Cerebellar cortex (tissue), 1 donor: ENCODE measurements at places on chromosomes 1 and 21.

GRCh38 chr1:6035303-6035702 lies 10.4 kb upstream of the KCNAB2 start:
- DNase-seq, result no peak

GRCh38 chr1:23810818-23811540 lies 10.4 kb upstream of the GALE start:
- peak; percentile 38 for DNase-seq

DNA sequence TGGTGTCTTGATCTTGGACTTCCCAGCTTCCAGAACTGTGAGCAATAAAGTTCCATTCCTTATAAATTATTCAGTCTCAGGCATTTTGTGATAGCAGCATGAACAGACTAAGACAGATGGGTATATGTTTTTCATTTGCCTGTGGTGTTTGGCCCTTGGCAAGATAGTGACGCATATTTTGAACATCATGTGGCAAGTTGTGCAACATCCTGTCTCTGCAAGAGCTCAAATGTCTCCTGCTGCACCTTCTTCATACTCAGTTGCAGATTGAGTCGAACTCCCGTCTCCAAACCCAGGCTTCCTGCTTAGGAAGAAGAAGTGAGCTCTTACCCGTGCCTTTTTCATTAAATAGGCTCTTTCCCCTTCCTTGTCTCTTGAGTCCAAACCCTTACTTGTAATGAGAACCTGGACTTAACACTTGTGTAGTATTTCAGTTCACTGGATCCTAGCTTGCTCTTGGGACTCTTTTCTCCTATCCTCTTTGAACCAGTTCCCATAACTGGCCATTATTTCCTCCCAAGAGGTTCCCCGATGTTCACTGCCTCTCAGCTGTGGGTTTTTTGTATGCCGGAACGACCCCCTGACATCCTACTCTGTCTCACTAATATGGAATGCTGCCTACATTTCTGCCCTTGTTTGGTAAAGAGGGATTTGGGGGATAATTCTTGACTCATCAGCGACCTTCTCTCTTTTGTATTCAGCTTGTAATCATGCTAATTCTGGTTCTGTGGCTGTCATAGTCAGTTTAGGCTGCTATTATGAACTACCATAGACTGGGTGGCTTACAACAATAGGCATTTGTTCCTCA lies 125.0 kb upstream of the KCNK2 start:
- DNase-seq, result no peak

DNA sequence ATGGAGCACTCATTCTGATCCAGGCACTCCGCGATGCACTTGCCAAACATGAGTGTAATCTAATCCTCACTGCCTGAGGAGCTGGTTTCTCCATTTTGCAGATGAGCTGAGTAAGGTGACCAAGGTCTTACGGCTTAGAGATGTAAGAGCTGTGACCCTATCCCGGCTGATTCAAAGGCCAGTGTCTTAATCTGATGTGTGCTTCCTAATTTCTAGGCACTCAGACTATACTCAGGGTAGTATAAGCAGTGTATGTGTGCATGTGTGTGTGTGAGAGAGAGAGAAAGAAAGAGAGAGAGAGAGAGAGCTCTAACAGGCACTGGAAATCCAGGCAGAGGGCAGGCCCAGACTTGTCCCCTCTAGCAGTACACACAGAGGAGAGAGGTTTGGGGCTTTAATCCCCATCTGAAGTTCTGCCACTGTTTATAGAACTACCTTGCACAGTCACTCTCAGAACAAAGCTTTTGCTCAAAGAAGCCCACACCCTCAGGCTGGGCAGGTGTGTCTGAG lies 188.2 kb downstream of the ZBTB18 start:
- DNase-seq, result no peak

- DNase-seq, result peak; percentile 31
Measured at GRCh38 chr1:12232221-12232620, 2.4 kb downstream of the VPS13D start.

DNA sequence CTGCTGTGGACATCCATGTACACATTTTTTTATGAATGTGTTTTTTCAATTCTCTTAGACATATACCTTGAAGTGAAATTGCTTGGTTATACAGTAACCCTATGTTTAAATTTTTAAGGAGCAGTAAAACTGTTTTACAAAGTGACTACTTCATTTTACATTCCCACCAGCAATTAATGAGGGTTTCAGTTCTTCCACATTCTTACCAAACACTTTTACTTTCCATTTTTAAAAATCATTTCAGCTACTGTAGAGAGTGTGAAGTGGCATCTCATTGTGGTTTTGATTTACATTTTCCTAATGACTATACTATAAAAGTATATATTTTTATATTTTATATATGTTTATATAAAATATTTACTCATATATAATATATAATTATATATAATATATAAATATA lies 1221.5 kb downstream of the PLA2G4A start:
- DNase-seq, result no peak

DNA sequence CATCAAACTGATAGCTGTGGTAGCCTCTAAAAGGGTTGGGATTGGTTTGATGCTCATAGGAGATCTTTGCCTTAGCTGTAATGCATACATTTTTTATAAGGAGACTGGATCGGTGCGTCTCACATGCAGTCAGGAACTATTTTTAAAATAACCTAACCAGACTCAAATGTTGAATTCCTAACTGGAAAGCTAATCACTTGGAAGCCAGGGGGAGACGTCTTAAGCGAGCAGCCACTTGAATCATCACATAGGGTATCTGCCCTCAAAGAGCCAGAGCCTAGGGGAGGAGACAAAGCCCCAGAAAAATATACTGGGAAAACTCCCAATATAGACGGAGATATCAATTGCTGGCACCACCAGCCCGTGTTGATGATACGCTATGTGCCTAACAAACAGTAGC lies 61.7 kb upstream of the PUM1 start:
- no peak for DNase-seq

DNA sequence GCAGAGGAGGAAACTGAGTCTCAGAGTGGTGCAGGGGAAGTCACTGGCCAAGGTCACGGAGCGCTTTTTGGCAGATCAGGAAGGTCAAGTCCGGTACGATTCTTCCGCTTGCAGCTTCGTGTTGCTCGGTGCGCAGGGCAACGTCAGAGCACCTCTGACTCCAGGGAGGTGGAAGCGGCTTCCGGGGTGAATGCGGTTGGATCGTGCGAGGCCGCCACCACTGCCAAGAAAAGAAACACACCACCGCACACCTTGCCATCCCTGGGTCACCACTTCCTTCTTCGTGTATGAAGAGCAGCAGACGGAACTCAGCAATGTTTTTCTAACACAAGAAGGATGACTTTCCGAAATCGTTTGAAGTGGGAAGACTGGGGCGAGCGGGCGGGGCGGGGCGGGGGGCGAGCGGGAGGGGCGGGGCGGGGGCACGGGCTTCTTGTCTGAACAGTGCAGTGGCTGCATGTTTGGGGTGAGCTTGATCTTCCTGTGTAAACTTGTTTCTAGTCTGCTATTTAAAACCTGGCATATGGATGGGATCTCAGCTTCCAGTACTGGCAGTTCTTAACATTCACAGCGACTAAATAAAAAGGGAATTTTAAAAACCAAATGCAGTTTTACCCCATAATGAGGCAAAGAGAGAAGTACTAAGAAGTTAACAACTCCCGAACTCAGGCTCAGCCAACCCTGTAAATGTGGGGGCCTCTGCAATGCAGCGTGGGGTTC lies 300.0 kb downstream of the RRAGC start:
- no peak for DNase-seq

DNA sequence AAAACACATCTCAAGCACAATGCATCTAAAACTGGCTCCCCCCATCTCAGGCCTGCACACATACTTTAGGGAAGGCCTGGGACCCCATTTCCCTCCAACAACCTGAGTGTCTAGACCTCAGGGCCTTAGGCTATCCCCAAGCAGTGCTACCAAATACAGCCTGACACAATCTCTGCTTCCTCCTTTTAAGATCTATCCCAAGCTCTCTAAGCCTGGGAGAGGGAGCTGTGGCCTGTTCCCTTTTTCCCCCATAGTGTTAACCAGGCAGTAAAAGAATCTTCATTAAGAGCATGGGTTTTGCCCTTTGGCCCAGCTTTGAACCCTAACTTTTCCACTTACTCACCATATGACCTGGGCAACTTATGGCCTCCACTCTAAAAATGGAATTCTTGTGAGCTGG lies 10.8 kb upstream of the COL8A2 start:
- no peak for DNase-seq

DNA sequence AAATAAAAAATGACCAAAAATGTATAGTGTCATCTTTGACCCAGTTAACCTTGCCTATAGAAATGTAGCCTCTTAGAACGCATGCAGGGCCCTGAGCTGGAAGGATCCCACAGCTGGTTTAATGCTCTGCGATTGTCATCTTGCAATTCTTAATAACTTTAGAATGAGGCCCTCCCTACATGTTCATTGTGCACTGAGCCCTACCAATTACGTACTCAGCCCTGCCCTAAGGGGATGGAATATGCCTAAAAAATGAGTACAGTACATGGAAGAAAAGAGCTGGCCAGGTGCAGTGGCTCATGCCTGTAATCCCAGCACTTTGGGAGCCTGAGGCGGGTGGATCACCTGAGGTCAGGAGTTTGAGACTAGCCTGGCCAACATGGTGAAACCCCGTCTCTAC lies 57.8 kb upstream of the BCAR3 start:
- DNase-seq, result no peak

GRCh38 chr1:85481688-85482087 lies 16.7 kb upstream of the DDAH1 start:
- DNase-seq, result no peak

DNA sequence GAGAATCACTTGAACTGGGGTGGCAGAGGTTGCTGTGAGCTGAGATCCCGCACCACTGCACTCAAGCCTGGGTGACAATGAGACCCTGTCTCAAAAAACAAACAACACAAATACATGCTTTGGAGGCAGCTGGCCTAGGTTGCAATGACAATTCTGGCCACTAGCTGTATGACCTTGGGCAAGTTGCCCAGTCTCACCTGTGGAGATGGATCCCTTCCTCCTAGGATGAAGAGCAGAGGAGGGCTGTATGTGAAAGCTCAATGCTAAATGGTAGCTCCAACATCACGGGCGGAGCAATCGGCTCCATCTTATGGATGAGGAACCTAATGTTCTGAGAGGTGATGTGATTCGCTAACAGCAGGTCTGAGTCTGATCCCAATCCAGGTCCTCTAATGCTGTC lies 20.6 kb downstream of the ADORA1 start:
- DNase-seq, result peak; percentile 50

GRCh38 chr1:230141021-230141648 lies 74.1 kb downstream of the GALNT2 start:
- no peak for DNase-seq

GRCh38 chr1:230568008-230568407 lies 74.3 kb upstream of the COG2 start:
- DNase-seq, result peak; percentile 16

GRCh38 chr1:173421286-173421685 lies 55.8 kb upstream of the PRDX6 start:
- DNase-seq, result no peak

GRCh38 chr1:147634645-147635044 lies 35.7 kb downstream of the ACP6 start:
- no peak for DNase-seq

GRCh38 chr1:32052887-32053286 lies 19.9 kb upstream of the TMEM39B start:
- no peak for DNase-seq

DNA sequence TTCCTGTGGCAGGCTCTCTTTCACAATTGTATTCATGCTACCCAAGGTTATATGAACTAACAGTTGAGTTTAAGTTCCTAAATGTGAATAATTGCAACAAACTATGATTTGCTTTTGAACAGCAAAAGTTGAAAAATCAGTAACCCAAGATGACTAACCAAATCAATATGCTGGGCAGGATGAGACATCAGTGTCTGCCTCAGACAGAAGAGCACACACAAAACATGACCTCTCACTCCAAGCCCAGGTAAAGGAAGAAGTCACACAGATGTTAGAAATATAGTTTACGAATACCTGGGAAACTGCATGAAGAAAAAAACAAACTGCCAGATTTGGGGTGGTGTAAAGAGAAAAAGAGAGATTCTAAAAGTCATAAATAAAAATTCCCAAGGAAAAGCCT lies 3.5 kb downstream of the OR2L13 start:
- no peak for DNase-seq

- DNase-seq, result no peak
Measured at GRCh38 chr1:231808990-231809389, 182.4 kb downstream of the DISC1 start.

DNA sequence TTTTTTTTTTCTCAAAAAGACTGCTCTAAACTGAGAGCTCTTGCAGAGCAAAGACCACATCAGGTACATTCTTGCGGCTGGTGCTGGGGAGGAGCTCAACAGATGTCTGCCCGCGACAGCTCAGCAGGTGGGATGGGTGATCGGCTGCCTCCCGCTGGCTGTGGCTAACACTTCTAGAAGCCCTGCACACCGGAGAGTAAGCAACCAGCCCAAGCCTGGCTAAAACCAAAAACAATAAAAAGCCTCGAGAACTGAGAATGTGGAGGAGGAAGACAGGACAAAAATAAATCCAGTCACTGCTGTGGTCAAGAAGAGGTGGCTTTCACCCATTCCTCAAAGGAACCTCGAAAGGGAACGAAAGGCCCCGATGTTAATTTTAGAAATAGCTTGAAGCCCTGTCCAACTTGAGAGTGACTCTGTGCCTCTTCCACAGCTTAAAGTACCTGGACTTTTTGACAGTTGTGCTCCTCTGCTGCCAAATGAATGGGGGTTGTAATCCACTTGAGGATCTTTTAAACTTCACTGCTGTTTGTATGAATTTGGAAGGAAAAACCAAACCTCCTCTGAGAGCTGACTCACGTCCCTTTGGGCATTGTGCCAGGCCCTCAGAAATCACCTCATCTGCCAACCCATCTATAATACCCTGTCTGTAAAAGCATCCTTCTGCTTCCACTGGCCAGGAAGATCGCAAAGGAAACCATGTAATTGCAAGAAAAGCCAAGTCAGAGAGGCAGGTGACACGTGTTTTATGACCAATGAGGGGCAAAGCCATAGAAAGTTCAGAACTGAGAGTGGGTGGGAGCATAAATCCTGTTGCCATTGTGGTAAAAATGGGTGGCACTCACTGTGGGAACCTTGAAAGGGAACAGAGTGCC lies 78.6 kb downstream of the KCNN3 start:
- DNase-seq, result no peak

- no peak for DNase-seq
Measured at GRCh38 chr1:229203030-229203751, 67.7 kb upstream of the RAB4A start.

- DNase-seq, result no peak
Measured at GRCh38 chr1:229223498-229223897, 47.4 kb upstream of the RAB4A start.

GRCh38 chr1:95126366-95126765 lies 9.2 kb downstream of the TLCD4 start:
- DNase-seq, result no peak

DNA sequence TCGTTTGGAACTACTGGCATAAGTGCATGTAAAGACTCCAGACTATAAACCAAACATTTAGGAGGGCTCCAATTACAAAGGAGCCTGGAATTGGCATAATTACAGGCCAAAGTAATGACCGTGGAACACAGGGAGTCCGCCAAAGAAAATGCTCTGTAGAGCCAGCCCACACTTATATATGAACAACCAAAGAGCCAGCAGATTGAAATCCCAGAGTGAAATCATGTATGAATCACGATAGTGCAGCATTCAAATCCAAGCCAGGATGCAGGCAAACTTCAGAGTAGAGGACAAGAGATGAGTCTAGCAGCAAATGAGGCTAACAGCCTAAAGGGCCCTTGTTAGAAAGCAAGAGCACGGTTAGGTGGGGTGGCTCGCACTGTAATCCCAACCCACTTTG lies 13.1 kb downstream of the VPS26C start:
- no peak for DNase-seq
